Lung microvascular endothelial cell (primary cell): ENCODE measurements at places on chromosomes 6 and 20.

DNA sequence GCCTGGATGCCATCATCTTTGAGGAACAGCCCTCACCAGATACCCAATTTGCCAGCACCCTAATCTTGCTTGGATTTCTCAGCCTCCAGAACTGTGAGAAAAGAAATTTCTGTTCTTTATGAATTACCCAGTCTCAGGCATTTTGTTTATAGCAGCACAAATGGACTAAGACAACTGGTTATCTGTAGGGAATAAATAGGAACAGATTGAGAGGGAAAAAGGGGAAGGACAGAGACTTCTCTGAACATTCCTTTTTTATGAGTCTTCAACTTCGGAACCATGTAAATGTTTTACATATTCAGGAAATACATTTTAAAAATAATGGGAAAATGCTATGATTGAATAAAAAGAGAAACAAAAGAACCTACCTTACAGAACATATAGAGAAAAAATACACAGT is 20.9 kb downstream of the KCTD20 start:
- DNase-seq = no peak

DNA sequence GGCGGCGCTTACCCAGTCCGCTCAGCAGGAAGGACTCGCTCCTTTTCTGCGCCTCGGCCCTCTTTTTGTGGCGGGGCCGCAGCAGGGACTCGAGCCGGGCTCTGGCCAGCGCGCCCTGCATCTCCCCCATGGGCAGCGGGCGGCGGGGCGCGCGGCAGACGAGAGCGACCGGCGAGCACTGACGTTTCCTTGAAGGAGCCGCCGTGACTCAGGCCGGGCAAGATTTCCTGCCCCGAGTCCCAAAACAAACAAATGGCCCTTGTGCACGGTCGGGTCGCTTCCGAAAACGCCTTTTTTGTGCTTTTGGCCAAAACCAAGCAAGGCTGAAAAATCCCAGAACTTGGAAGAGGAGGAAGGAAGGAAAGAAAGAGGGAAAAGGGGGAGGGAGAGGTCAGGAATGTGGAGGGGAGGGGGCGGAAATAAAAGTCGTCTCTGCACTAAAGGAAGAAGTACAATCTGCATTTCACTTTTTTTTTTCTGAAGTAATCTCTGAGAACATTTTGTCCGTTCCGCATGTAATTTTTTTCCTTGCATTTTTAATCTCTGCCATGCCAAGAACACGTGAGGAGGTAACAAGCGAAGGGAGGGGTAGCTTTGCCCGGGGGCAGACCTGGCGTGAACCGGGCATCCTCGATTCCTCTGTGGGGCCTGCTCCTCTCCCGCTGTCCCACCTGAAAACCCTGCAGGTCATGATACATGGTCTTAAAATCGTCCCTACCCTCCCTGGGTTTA is 123.3 kb upstream of the SLC2A12 start:
- DNase-seq = peak; percentile 93

- no peak for DNase-seq
Observed at GRCh38 chr6:105851606-105852005, 234.5 kb upstream of the PRDM1 start.

DNA sequence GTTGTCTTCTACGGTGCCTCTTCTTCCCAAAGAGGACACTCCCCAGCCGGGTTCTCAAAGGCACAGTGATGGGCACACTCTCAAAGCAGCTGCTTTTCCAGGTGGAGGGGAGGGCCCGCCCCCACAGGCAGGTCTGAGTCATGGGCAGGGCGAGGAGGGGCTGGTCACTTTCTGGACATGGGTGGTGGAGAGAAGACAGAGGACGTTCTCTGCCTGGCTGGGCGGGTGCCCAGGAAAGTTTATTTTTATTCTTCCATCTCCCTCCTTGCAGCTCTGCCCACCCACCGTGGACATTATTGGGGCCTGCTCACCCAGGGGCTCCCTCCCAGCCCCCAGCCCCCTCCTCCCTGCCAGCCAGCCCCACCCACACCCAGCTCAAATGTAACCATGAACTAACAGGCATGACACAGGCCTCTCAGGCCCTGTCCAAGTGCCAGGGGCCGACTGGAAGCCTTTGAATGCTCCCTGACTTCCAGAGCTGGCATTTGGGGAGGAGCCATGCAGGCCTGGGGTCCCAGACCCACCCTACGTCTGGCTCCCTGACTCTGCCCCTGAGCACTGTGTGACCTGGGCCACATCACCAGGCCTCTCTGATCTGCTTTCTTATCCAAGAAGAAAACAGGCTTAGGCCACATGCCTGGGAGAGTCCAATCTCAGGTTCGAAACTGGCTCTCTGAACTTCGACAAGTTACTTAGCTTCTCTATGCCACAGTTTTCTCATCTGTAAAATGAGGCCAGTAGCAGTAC is 8.0 kb downstream of the TGM2 start:
- peak; percentile 59 for DNase-seq

GRCh38 chr6:37021356-37022129 is 16.1 kb downstream of the FGD2 start:
- peak; percentile 63 for DNase-seq

DNA sequence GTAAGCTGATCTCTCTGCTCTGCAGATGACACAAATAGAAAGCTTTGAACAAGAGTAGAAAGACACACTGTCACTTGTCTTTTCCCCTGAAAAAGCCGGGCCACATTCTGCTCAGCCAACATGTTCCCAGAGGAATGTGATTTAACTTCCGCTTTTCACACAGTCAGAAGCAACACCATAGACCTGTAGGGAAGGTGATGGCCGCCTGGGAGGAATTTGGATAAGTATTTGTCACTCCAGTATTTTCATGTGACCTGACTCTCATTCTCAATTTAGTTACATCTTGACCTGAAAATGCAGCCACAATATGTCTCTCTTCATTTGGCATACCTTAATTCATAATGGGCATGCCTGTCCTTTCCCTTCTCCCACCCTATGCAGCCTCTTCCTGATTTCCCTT is 2.0 kb upstream of the GRM1 start:
- no peak for DNase-seq
